ENCODE measurements at places on chromosomes 6 and 20. TPM values are rescaled to one million over a fixed set of nuclear protein-coding genes. Genes with fewer than 3 reads are reported as not detected.

The SLC22A2 gene
- not detected for total RNA-seq

GRCh38 chr20:58327211-58327610, 17.7 kb downstream of the RAB22A start:
- no peak for DNase-seq

- DNase-seq: no peak
Measured at GRCh38 chr6:108001696-108002231, 43.8 kb upstream of the SEC63 start.

GRCh38 chr6:13697857-13698256, 13.8 kb downstream of the RANBP9 start:
- DNase-seq: no peak

All from heart left ventricle (tissue), 16 donors.